Lung (tissue), 17 donors: ENCODE measurements at places on chromosomes 7 and 10. TPM values are rescaled to one million over a fixed set of nuclear protein-coding genes. Genes with fewer than 3 reads are reported as not detected.

DNA sequence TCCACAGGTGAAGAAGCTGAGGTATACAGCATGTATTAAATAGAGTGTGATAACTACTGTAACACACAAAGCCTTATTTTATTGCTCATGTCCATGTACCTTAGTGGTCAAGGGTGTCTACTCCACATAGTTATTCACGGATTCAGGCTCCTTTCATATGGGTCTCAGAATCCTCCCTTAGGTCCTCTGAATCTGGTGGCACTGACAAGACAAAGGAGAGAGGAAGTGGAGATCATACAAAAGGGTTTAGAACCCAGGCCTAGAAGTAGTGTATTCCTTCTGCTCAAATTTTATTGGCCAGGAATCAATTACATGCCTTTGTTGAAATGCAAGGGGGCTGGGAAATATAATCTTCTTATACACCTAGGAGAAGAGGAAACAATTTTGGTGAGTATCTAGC, 164.6 kb downstream of the PTEN start:
- H3K27me3 ChIP-seq = no peaks in the 10 kb centered on the region
- no peak overlapping the region for H3K4me3 ChIP-seq
- no peak overlapping the region for H3K27ac ChIP-seq
- no peaks in the 10 kb centered on the region for H3K36me3 ChIP-seq
- H3K4me1 ChIP-seq = no peaks in the 10 kb centered on the region

GRCh38 chr10:44756216-44756615, 154.9 kb upstream of the TMEM72 start:
- no peak for DNase-seq
- H3K27ac ChIP-seq = no peak overlapping the region
- H3K4me3 ChIP-seq = no peak overlapping the region

DNA sequence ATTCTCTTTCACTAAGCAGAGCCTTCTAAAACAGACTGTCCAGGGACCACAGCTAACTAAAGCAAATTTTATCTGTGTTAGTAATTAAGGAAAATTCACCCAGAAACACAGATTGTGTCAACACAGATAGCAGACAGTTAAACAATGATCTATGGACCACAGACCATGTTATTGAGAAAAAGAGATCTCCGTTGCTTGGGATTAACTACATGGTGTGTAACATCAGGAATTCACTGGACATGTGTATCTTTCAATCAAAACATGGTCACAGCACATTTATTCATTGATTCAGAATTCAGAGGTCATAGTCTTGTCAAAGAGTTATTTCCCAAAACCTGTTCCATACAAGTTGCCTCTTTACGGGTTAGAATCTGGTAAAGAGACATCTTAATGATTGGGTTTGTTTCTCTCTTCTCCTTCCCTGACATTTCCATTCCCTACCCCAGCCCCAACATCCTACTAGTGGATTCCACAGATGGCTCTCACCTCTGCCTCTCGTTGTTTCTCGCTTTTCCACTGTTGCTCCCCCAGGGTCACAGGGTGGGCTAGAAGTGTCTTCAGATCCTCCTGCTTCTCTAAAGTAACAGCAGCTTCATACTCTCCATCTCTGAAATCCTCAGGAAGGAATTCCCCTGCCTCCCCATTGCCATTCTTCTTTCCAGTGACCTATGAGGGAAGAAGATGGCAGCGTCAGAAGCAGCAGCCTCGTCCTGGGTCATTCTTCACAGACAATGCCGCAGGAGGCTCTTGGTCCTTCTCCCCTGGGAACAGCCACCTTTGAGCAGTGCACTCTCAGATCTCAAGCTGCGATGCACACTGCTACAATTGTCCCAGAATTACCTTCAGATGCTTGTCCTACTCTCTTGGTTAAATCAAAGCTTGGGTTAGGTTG, 958 bp downstream of the ANKRD1 start:
- H3K27ac ChIP-seq = peak overlapping the region; percentile 81
- H3K36me3 ChIP-seq = no peaks in the 10 kb centered on the region
- no peaks in the 10 kb centered on the region for H3K27me3 ChIP-seq
- peaks cover 2% of the 10 kb centered on the region for H3K4me1 ChIP-seq
- DNase-seq = no peak
- H3K4me3 ChIP-seq = peak overlapping the region; percentile 38

PTF1A gene
- total RNA-seq = not detected
